Activated CD4-positive, alpha-beta T cell treated with anti-CD3 and anti-CD28 coated beads, Interleukin-2, amount 50 U/mL, for 1 hour (primary cell): ENCODE measurements at places on chromosomes 13 and 19.

- no peak for DNase-seq
These were observed 7.8 kb downstream of the PROZ start for GRCh38 chr13:113166266-113166665.

- no peak for DNase-seq
These were observed 8.0 kb downstream of the NANOS3 start for GRCh38 chr19:13884726-13885591.

GRCh38 chr13:80131204-80131603, 209.7 kb downstream of the SPRY2 start:
- no peak for DNase-seq

GRCh38 chr19:19529783-19530422, 1.2 kb downstream of the YJEFN3 start:
- DNase-seq: no peak

- no peak for DNase-seq
These were observed 8.2 kb upstream of the USE1 start for GRCh38 chr19:17206736-17207581.

GRCh38 chr13:111623208-111623607, 302.8 kb downstream of the TEX29 start:
- DNase-seq: no peak

- no peak for DNase-seq
These were observed 11.3 kb downstream of the GTPBP3 start for GRCh38 chr19:17348700-17349099.

DNA sequence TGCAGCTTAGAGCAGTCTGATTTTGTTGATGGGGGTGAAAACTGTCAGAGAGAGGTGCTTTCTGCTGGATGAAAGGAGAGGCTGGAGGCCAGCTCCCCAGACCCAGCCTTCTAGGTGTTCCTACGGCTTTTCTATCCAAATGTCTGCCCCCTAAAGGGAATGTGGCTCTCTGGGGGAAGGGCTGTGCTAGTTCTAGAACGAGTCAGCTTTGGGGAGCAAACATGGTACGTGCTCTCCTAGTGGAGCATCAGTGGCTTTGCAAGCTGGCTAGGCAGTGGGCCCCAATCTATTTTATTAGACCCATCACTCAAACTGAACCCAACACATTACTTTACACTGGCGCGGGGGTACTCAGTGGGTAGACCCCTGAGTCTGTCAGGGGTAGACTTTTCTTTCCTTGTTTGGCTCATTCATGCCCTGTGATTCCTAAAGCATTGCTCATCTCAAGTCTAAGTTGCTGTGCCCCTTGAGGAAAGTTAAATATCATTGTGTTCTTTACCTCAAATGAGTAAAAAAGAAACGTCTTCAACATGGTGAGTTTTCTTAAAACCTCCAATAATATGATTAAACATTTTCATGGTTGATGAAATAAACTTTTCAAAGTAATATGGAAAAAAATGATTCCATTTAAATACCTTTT, 254.9 kb downstream of the DLEU7 start:
- no peak for DNase-seq

DNA sequence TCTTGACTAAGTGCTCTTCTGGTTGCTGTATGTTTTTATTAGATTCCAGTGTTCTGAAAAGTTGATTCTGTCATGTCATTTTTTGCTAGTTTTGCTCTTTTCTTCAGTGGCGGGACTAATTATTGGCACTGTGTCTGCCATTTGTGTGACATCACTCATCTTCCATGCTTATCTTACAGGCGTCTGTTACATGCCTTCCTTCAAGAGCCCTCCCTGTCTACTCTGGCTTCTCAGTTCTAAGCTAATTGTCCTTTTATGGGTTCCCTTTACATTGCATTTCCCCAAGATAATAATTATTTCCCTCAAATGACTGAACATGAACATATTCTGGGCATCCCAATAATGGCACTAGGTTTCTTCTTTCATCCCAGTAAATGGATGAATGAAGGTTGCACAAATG, 459.1 kb downstream of the DCT start:
- DNase-seq: no peak

DNA sequence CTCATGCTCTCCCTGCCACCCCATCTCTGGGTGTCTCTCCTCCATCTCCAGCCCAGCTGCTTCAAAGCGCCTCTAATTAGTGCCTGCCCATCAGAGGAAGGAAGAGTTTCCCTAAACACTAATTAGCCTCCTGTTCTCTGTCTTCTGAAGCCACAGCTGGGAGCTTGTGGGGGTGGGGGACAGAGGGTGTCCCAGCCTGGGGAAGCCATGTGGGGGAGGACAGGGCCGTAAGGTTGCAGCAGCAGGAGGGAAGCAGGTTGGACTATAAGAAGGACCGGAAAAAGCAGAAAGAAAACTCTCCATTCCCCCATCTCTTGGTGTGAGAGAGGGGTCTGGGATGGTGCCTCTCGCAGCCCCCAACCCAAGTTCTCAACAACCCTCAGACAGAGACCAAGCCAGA, 26.2 kb downstream of the SLC8A2 start:
- DNase-seq: no peak

DNA sequence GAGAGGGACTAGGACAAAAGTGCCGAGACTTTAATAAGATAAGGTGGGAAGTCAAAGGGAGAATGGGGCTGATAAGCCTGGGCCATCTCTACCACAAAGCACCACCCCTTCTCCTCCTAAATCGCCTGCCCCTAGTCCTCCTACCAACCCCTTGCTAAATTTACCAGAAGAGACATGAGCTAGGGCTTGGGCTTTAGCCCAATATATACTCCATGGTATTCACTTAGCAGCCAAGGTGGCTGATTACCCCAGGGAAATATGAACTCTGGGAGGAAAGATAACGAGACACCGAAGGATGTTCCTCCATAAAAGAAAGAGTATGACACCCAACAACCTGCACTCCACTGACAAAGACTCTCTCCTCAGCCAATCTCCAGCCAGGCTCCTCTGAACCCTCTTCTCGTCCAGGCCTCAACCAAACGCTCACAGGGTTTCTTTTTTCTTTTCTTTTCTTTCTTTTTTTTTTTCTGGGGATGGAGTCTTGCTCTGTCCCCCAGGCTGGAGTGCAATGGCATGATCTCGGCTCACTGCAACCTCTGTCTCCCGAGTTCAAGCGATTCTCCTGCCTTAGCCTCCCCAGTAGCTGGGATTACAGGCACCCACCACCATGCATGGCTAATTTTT, 610.2 kb downstream of the UQCRFS1 start:
- no peak for DNase-seq

DNA sequence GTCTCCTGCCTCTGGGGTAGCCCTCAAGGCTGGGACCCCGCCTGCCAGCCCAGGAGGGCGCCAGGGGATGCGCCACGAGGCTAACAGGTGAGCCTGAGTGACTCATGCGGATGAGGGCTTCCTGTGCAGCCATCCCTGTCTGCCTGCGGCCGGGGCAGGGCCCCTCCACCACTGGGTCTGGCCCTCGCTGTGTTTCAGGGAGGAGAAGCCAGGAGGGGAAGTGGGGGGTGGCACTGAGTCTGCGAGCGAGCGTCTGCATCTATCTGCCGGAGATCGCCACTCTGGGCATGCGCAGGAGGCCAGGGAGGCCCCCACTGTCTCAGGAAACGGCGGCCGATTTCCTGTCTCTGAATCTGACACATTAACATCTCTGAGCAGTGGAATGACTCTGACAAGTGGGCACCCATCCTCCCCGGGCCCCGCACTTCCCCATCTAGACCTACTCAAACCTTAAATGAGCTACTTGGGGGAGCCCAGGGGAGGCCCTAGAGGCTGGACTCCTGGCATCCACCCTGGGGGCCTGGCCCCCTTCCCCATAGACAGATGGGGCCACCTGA, 19.7 kb downstream of the RFX1 start:
- DNase-seq: peak; percentile 99

GRCh38 chr19:5705552-5705951, 14.4 kb downstream of the LONP1 start:
- no peak for DNase-seq

DNA sequence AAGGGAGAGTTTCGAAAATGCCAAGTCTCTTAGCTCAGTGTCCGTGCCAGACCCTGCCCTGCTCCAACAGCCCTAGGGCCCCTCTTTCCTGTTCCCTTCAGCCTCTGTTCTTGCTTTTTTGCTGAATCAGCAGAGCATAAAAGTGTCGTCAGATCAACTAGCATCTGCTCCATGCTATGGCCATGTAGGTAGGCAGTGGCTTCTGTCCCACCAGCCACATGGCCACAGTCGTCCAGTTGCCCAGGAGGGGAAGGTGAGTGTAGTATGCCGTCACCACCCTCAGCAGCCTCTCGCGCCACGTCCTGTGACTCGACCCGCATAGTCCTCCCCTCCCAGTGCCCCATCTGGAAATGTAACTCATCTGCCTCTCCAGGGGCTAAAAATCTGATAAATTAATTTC, 50.9 kb upstream of the ATP11A start:
- no peak for DNase-seq
